Bronchial epithelial cell (primary cell): ENCODE measurements at places on chromosomes 11 and 22.
A peak's percentile ranks its signal among the peaks of the same experiment; 100 is the strongest.

DNA sequence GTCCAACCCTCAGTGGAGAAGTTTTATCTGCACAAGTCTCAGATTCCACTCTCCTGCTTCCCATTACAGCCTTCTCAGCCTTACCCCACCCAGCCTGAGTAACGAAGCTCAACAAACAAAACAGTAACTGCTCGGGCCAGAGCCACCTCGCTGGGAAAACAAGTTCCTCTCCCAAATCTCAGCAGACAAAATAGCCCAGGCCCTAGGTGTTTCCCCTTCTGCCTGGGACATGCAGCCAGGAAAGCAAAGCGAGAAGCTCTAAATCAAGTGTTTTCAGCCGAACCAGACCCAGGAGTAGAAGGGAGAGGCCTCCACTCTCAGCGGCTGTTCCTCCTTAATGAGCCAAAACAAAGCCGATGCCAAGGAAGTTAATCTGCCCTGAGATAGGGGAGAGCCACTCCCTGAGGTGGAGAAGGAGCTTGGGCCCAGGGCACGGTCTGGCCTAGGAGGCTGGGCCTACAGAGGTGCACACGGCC is 44.0 kb downstream of the LIF start:
- DNase-seq = peak; percentile 74

GRCh38 chr11:132844956-132845696 is 687.2 kb downstream of the OPCML start:
- peak; percentile 82 for DNase-seq

GRCh38 chr11:118227865-118228785 is 3.3 kb upstream of the JAML start:
- no peak for DNase-seq

DNA sequence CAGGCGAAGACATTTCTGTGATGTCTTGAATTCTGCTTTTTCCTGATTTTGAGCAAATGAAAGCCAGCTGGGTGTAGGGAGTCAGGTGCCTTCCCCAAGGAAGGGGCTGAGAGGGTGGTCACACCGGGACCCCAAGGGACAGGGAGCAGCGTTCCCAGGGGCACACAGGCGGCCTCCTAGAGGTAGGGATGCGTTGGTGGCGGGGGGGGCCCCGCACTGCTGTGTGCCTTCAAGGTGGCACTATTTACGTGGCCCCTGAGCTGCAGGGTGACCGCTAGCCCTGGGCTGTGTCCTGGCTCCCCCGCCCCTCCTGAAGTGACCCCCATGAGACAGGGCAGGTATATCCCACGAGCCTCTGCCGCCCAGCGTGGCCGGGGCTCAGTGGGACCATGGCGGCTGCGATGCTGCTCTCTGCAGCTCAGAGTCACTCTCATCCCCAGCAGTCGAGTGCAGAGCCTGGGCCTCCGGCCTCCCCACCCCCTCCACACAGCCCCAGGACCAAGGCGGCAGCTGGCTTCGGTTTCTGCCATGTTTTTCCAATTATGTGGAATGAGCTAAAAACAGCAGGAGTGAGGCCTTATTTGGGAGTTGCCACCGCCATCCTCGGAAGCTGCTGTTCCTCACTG is 60.9 kb downstream of the LRP5 start:
- DNase-seq = no peak

GRCh38 chr22:30196141-30196879 is 50.2 kb downstream of the LIF start:
- DNase-seq = peak; percentile 100

DNA sequence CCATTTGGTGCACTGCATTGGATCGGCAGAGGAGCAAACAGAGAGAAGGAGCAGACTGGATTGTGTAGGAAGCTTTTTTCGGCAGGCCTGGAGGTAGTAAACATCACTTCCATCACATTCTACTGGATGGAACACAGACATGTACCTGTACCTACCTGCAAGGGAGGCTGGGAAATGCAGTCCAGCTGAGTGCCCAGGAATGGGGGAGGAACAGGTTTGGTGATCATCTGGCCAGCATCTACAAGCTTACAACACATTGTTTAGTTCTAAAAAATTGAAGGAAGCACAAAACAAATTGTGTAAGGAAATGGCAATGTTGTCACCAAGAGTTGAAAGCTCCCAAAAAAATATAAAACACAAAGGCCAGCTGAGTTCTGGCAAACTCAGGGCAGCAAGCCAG is 19.1 kb downstream of the SMIM38 start:
- DNase-seq = no peak

DNA sequence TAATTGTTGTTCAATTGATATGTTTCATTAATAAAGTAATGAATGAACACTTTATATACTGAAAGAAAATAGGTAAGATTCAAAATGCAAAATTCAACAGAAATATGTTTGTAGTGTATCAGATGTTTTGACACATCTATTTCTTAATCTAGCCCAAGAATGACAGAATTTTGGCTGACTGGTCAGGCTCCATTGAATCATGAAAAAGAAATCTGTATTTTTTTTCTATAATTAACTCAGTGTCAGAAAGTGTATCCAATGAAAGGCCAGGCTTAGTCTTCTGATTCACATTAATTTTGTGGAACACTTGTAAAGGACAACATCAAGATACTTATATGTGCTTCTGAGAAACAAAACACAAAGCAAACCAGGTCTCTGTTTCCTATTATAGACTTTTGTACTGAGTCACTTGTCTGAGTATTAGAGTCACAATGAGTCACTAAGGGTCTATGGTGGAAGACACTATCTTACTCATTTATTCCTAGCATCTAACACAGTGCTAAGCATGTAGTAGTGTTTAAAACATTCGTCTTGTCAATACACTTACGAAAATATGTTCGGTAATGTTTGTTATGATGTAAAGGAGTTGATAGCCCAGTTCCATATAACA is 297.7 kb upstream of the CCDC90B start:
- DNase-seq = peak; percentile 92

DNA sequence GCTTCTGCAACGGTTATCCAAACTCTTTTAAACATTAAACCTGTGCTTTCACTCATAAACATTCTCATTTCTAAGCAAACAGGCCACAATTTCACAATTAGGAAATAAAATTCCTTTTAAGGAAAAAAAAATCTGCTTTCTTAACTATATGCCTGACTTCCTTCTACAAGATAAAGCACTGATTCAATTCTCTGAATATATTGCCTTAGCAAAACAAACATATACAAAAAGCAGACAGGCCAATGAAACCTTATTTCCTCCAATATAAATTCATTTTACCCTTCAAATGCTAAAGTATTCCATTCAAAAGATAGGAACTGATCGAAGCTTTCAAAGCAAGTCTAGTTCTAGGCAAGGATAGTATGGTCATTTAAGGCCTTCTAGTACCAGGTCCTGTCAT is 76.7 kb downstream of the PHF21A start:
- no peak for DNase-seq

DNA sequence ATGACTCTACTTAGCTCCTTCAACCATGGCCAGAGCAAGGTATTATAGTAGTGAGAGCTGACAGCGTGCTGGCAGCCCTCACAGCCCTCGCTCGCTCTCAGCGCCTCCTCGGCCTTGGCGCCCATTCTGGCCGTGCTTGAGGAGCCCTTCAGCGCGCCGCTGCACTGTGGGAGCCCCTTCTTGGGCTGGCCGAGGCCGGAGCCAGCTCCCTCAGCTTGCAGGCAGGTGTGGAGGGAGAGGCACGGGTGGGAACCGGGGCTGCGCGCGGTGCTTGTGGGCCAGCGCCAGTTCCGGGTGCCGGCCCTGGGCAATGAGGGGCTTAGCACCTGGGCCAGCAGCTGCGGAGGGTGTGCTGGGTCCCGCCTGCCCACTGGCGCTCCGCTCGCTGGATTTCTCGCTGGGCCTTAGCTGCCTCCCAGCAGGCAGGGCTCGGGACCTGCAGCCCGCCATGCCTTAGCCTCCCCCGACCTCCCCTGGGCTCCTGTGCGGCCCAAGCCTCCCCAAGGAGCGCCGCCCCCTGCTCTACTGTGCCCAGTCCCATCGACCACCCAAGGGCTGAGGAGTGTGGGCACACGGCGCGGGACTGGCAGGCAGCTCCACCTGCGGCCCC is 63.1 kb downstream of the SPATA19 start:
- no peak for DNase-seq

DNA sequence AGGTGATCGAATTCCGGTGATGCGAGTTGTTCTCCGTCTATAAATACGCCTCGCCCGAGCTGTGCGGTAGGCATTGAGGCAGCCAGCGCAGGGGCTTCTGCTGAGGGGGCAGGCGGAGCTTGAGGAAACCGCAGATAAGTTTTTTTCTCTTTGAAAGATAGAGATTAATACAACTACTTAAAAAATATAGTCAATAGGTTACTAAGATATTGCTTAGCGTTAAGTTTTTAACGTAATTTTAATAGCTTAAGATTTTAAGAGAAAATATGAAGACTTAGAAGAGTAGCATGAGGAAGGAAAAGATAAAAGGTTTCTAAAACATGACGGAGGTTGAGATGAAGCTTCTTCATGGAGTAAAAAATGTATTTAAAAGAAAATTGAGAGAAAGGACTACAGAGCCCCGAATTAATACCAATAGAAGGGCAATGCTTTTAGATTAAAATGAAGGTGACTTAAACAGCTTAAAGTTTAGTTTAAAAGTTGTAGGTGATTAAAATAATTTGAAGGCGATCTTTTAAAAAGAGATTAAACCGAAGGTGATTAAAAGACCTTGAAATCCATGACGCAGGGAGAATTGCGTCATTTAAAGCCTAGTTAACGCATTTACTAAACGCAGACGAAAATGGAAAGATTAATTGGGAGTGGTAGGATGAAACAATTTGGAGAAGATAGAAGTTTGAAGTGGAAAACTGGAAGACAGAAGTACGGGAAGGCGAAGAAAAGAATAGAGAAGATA is at the start of gene MALAT1:
MALAT1 (plus strand) TSS at position 69 of the 736 bp plus-strand sequence.
- peak; percentile 77 for DNase-seq

DNA sequence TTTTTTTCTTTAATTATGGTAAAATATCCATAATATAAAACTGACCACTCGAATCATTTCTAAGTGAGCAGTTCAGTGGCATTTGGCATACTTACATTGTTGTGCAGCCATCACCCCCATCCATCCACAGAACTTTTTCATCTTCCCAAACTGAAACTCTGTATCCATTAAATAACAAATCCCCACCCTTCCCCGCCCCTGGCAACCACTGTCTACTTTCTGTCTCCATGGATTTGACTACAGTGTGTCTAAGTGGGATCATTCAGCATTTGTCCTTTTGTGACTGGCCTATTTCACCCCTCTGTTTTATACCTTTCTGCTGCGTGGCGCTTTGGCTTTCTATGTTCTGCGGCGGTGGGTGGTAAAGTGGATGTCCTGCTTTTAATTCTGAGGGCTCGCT is 49.1 kb downstream of the RTN4R start:
- DNase-seq = no peak

- DNase-seq = no peak
Measured at GRCh38 chr11:3367221-3367620, 11.7 kb downstream of the ZNF195 start.

- peak; percentile 74 for DNase-seq
Measured at GRCh38 chr11:106159836-106160235, 82.4 kb downstream of the AASDHPPT start.

GRCh38 chr11:74866557-74866956 is 82.3 kb downstream of the XRRA1 start:
- DNase-seq = no peak

GRCh38 chr22:49139492-49140151 is 688.1 kb downstream of the BRD1 start:
- no peak for DNase-seq

- no peak for DNase-seq
Measured at GRCh38 chr11:78248191-78248590, 59.5 kb downstream of the USP35 start.

DNA sequence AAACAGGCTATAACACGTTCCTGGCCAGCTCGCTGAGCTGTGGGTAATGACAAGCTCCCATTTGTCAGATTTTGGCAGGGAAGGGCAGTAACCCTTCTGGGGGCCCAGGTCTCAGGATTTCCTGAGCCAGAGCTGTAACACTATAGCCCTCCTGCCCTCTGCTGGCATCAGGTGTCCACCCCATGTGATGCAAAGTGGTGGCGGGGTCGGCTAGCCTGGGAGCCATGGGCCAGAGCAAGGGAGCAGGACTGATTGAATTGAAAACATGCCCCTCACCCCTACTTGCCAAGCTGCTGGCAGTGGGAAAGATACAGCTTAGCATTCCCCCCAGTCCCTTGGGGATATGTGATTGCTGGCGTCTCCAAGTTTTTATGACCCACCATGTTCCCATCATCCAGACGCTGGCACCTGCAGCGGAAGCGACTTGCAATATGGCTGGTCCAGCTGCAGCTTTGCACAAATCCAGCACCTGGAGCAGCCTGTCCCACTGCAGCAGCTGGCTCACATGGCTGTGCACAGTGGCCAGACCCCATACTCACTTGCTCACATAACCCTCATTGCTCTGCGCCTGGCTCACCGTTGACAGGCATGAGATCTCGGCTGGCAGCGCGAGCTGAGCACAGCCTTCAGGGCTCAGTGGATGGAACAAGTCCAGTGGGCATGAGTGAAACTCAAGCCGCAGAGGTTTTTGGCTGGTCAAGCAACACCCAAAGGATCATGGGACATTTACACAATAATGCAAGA is 1147.8 kb downstream of the JRKL start:
- DNase-seq = no peak

- DNase-seq = no peak
Measured at GRCh38 chr11:83392556-83392955, 106.4 kb upstream of the CCDC90B start.

- DNase-seq = no peak
Measured at GRCh38 chr11:123303924-123304323, 108.9 kb upstream of the CLMP start.

- DNase-seq = no peak
Measured at GRCh38 chr11:117489999-117490679, 162.5 kb downstream of the CEP164 start.

DNA sequence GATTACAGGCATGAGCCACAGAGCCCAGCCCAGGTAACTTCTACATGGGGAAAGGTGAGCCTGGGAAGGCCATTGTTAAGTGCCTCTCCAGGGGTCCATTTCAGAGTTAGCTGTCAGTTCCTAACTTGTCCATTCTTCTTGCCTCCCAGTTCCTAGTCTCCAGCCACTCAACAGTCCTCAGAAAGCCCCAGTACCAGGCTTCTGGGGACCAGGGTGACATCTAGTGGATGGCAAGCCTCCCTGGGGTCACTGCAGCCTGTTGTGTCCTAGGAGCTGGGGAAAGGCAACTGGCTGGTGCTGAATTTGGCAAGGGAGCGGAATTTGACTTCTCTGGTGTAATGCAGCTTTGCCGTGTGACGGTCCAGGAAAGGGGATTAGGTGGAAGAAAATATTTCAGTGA is 2.1 kb downstream of the LGALS12 start:
- no peak for DNase-seq

- peak; percentile 30 for DNase-seq
Measured at GRCh38 chr11:93652161-93652597, 9.3 kb upstream of the CEP295 start.

DNA sequence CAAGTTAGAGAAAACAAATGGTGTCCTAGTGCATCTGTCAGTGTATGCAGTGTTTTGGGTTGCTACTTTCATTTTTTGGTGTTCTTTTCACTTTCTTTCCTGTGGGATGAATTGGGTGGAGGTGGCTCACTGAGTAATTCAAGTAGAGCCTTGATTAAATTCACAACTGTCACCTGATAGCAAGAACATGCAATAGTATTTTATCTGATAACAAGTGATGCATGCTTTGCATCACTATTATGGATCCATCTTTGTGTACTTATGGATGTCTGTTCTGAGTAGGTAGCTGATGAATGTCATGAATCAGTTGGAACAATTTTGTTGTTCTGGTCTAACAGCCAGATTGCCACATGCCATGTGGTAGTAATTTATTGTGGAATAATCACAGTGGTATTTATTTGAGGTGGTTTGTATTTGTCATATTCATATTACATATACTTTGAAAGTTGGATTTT is 87.5 kb downstream of the DDX10 start:
- DNase-seq = peak; percentile 52

GRCh38 chr11:11444804-11445131 is 91.7 kb upstream of the CSNK2A3 start:
- DNase-seq = no peak

GRCh38 chr11:130448416-130449309 is at the start of gene ADAMTS15:
Gene ADAMTS15 (plus strand): TSS chr11:130448645. CDS start chr11:130448974, 329 bp downstream.
- peak; percentile 72 for DNase-seq
